ENCODE measurements at places on chromosomes 3 and 15.

- DNase-seq = no peak
These were observed 1187.6 kb downstream of the SI start for GRCh38 chr3:163890661-163891060.

DNA sequence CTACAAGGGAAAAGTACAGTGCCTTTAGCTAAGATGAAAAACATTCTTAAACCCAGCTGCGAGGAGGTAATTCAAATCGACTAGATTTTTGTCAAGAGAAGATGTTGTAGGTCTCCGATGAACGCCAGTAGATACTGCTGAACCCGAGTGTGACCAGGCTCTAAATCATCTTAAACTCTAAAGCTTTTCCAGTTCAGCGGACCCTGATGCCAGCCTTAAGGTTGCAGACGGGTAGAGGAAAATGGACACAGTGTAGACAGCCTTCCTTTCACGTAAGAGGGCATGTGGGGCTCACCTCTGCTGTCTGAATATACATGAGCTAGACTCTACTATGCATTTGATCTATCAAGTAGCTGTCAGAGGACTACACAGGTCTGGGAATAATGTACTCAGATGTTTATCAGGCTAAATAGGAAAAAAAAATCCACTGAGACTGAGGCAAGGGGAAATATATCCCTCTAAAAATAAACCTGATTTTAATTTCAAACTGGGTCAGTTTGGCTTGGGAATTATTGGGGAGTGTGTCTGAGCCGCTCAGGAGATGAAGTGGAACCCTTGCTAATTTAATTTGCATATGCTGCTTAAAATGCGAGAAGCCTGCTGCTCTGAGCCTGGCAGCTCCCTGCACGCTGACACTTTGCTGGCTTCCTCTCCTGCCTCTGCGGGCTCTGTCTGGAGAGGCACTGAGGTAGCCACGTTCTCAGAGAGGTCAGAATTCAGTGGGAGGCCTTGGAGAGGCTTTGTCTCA lies 151.9 kb downstream of the CADPS start:
- DNase-seq = no peak

DNA sequence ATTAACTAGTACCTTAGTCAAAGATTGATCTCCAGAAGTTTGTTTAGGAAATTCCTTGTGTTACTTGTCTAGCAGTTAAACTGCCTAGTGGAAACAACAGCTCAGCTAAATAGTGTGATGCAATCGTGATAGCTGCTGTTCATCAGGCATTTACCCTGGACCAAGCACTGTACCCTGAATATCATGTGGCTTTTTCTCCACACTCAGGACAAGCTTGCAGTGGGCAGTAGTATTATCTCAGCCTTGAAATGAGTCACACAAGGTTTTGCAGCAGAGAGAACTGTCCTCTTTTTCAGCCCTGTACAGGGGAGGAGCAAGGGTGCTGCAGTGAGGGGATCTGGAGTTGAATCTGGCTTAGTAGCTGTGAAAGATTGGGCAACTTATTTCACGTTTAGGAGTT lies 208.4 kb downstream of the TP63 start:
- DNase-seq = no peak

- no peak for DNase-seq
These were observed 35.0 kb downstream of the RFTN1 start for GRCh38 chr3:16478516-16478915.

DNA sequence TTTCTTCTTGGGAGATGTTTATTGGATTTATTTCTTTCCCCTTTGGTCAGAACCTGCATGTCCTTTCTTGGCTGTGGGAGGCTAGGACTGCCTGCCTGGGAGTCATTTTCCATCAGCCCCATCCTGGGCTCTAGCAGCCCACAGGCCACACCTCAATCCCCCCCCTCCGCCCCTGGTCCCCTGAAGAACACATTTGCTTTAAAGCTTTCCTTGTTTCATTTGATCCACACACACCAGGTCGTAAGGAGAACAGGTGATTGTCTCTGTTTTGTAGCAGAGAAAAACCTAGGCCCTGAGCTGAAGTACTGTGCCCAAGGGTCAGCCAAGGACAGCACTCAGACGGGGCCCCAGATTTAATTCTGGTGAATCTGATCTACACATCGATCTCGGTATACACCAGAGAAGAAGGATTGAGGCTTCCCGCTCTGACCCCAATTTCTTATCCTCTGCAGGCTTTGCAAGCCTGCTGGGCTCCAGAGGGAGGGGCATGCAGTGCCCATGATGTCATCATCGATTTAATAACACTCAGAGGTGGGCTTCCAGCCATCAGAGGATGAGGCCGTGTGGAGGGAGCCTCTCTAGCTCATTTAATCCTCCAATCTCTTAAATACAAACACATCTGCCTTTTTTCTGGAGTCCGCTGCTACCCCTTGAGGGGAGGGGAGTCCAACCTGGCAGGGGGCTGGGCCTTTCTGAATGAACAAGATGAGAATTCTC lies 1.7 kb upstream of the CLN6 start:
- no peak for DNase-seq

- no peak for DNase-seq
These were observed 20.8 kb downstream of the NBEAL2 start for GRCh38 chr3:47000198-47000815.

DNA sequence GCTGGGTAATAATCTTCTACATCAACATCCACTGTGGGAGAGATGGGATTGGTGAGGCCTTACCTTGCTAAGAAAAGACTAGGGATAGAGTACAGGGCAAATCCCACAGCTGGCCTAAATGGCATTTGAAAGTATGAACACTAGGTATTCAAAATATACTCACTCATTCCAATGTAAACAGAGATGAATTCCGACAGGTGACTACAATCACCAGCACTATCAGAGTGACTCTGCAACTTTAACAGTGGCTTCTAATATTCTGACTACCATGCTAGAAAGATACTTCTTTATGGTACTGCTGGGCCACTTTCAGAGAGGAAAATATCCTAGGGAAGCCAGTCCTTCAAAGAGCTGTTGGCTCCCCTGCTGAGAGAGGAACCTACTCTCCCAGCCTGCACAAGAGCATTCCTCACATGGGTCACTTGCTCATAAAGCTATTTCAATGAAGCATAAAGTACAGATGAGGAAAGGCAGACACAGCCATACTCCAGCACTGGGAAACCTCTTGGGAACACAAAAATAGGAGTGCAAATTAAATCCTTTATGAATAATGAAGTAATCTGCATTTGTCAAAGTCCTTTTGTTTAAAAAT lies 21.5 kb upstream of the MAN2C1 start:
- peak; percentile 47 for DNase-seq
